ENCODE measurements at places on chromosomes 6 and 20.

- no peak for DNase-seq
These were observed 18.9 kb downstream of the GCLC start for GRCh38 chr6:53526000-53526399.

GRCh38 chr6:161215876-161216615 lies 57.8 kb downstream of the AGPAT4 start:
- DNase-seq = peak; percentile 52

GRCh38 chr6:33875696-33876095 lies 71.9 kb upstream of the MLN start:
- DNase-seq = peak; percentile 12

- no peak for DNase-seq
These were observed 1.3 kb downstream of the EPB41L2 start for GRCh38 chr6:131061751-131062119.

DNA sequence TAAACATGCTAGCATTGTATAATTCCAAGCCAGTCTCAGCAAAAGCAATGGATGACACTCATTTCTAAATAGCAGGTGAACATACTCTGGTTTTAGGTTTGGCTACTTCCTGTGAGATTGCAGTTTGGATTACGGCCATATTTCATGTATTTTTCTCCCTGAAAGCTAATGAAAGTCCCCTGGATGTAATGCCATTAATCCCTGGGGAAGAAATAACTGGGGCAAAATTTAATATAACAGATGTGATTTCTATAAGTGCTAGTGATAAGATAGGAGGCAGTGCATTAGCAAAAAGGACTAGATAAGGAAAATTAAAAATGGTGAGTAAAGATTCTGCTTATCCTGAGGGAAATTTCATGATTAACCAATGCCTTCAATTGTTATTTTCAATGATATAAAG lies 238.2 kb downstream of the ADGRB3 start:
- no peak for DNase-seq

DNA sequence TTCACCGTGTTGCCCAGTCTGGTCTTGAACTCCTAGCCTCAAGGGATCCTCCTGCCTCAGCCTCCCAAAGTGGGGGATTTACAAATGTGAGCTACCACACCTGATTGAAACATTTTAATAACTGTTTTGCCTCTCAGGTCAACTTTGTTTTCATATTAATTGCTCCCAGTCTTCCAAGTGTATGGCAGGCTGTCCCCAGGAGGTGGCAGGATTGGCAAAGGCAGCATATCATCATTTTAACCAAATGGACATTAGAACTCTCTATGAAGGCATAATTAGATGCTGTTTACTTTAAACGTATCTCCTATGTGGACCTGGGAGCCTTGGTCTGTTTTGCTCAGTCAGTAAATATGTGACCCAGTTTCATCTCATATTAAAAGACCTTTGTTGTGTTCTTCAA lies 59.2 kb upstream of the CSE1L start:
- DNase-seq = no peak

DNA sequence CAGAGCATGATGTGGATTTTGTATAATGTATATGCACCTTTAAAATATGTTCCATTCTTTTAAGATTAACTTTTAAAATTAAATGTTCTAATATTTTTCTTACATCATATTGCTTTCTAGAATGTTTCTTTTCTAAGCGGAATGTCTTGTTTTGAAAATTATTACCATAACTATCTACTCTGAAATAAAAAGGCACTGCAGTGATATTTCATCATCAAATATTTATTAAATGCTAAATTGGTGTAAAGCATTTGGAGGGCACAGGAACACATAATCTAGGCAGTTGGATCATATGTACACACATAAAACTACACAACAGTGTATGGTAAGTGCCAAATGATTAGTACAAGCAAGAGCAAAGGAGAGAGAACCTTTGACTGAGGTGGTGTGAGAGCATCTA lies 13.8 kb downstream of the BICRAL start:
- no peak for DNase-seq

- DNase-seq = no peak
These were observed 218.2 kb upstream of the SNX9 start for GRCh38 chr6:157604816-157605215.

DNA sequence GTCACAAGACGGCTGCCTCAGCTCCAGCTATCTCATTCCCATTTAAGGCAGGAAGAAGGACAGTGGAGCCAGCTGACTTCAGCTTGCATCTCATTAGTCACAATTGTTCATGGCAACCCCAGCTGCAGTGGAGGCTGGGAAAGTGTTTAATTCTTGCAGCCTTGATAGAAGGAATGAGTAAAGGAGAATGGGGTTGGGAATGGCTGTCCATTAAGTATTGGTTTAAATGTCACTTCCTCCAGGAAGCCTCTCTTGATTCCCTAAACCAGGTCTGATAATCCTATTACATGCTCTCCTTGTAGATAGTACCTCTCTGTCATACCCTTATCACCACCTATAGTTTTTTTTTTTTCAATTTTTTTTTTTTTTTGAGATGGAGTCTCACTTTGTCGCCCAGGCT lies 166.4 kb downstream of the TFAP2C start:
- no peak for DNase-seq

- no peak for DNase-seq
These were observed 3.5 kb downstream of the GFRA4 start for GRCh38 chr20:3659492-3660261.

DNA sequence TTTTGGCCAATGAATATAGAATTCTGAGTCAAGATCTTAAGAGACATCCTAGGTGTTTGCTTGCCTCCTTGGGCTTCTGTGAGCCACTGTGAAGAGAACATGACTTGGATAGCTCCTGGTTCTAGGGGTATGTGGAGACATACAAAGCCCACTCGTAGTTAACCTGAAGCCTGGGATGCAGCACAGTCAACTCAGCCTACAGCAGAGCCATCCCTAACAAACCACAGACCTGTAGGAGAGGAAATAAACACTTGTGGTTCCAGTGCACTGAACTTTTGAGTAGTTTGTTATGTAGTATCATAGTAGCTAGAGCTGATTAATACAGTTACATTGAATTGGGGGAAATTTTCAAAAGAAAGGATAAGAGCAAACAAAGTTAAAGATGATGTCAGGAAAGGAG lies 474.4 kb upstream of the HSF2 start:
- DNase-seq = no peak

- DNase-seq = peak; percentile 78
These were observed 66.7 kb upstream of the TIAM2 start for GRCh38 chr6:154928325-154928922.

DNA sequence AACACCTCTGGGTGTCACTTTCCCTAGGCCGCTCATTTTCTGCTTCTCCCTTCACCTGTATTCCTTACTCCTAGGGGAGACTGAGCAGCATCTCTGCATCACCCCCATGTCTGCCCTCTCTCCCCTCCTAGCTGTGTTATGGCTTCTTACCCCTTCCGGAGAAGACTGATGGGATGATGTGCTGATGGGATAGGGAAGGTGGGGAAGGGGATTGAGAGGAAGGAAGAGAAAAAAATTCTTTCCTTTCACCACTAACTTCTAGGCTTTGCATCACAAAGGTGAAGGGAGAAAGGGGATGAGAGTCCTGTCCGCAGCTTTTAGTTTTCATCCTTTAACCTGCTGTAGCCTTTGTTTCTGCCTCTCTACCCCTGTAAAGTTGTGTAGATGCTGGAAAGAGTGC lies 26.7 kb downstream of the AKAP7 start:
- DNase-seq = no peak

DNA sequence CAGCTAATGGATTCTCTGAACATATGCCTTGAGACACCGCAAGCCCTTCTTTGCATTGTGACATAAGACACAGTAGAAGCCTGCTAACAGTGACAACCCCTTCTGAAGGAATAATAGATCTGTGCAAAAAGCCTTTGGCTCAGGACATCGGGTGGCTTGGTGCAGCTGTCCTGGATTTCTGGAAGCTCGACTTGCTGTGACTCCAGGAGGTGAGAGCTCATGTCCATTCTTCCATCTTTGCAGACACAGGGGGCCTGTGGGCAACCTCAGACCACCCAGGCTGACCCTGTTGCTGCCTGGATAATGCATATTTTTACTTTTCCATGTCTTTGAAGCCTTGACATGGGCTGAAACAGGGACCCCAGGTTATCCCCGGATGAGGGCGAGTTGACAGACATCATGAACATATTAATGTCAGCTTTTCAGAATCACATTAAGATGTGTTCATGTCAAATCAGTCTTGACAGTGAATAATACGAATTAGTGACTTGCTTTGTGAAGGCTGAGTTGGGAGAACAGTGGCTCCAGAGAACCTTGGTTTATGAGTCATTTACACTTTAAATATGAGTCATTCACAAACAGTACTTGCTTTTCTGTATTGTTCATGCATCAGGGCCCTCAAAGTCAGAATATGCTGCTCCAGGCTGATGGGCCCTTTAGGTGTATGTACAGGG lies 66.8 kb upstream of the IYD start:
- DNase-seq = no peak

DNA sequence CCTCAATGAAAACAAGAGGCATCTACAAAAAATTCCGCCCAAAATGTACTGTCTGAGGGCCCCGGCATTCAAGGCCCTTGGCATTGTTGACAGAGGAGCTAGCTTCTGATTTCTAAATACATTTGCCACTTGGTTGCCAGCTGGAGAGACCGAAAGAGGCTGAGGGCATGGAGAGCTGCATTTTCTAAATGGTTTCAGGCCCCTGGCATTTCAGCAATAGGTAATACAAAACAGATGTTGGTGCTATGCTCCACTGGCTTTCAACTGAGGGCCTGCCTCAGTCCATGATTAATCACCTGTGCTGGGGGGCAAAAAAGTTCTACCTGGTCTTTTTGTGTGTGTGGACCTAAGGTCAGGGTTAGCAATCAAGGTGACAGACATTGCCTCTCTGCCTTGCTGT lies 79.5 kb upstream of the ISM1 start:
- no peak for DNase-seq

- no peak for DNase-seq
These were observed 26.2 kb downstream of the TMEM170B start for GRCh38 chr6:11563793-11564192.

DNA sequence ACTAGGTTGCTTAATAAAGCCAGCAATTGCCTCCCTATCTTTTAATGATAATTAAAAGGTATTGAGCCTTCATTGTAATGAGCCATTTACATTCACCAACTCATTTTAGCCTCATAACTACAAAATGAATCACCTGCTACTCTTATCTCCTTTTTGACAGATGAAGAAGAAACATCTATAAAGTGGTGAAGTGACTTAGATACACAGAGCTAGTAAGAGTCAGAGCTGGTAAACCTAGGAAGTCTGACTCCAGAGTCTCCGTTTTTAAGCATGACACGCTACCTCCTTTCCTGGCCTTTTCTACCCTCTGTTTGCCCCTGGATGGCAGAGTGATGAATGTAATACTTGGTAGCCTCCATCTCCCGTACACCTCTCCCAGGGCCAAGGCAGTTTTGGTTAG lies 93.5 kb downstream of the SPTLC3 start:
- DNase-seq = no peak

- DNase-seq = no peak
These were observed 327.3 kb downstream of the FRK start for GRCh38 chr6:115733426-115733825.

DNA sequence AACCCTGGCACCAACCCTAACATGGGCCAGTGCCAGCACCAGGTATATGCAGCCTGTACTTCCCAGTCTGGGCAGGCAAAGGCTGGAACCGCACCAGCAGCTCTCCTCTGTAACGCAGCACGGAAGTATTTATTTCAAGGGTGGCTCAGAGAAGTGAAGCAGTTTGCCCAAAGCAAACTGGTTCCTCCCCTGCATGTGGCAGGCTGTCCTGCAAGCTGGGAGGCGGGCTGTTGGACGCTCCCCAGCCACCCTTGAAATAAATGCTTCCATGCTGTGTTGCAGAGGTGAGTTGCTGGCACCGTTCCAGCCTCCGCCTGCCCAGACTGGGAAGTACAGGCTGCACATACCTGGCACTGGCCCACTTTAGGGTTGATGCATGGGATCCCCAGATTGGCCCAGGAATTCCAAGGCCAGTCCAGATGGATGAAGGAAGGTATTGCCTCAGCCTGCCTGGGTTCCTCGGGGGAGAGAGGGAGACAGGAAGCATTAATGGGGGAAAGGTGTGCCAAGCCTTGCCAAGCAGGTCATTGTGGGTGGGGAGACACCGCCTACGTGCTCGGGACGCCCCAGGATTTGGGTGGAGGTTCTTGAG lies 49.8 kb downstream of the PPARD start:
- DNase-seq = peak; percentile 68

- no peak for DNase-seq
These were observed 97.4 kb downstream of the LRFN2 start for GRCh38 chr6:40489798-40490197.

DNA sequence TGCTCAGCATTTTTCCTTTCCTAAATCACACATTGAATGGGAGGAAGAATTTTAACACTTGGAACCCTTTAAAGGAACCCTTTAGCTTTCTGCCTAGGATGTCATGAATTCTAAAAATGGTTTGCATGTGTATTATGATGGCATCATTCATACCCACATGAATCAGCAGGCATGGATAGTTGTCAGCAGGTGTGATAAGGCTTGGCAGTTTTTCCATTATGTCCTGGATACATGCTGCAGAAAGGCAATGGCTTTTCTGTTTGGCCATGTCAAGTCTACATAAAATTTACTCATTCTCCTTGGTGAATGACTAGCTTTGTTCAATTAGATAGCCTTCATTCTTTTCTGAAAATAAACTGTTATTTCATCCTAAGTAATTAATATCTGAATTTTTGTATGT lies 353.7 kb downstream of the GRIK2 start:
- DNase-seq = no peak

GRCh38 chr6:102488729-102489128 lies 1095.2 kb downstream of the GRIK2 start:
- no peak for DNase-seq

- DNase-seq = no peak
These were observed 57.2 kb downstream of the PAX1 start for GRCh38 chr20:21762646-21763045.

GRCh38 chr6:143598466-143599080 lies 79.2 kb upstream of the PHACTR2 start:
- DNase-seq = no peak

DNA sequence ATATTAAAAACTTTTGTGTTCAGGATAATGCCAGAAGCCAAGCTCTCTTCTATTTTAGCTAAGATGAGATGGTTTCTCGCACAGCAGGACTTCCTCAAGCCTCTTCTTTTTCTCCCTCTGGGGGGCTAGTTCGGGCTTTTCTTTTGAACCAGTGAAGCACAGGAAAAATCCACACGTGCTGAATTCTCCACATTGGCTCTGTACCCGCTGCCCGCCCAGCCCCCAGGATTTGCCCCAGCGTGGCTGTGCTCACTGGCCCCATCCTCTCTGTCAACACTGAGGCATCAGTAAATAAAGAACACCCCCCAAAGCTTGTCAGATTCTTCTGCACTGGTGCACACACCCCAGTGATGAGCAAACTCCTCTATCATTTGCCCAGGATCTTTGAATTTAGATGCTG lies 232.8 kb downstream of the ZNF217 start:
- no peak for DNase-seq

GRCh38 chr20:45073221-45073620 lies 27.7 kb downstream of the KCNS1 start:
- no peak for DNase-seq

DNA sequence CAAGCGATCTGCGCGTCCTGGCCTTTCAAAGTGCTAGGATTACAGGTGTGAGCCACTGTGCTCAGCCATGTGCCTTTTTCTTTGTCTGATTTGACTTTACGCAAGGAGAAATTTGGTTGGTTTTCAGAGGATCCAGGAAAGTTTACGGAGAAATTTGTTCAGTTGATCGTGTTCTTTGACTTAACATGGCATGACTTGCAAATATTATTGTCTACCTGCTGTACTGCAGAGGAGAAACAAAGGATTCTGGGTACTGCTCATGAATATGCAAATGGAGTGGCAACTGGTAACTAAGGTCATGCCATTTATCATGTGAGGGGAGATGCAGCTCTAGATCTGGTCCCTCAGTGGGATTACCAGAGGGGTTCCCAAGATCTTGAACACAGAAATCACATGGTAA lies 68.8 kb upstream of the CHD6 start:
- DNase-seq = no peak

GRCh38 chr6:90918361-90918760 lies 331.5 kb upstream of the MAP3K7 start:
- DNase-seq = no peak
